Activated CD4-positive, alpha-beta T cell treated with anti-CD3 and anti-CD28 coated beads, Interleukin-2, amount 10 ng/mL, durations not matched to agents 7 days and 5 days (primary cell): ENCODE measurements at places on chromosomes 4 and X.
A peak's percentile ranks its signal among the peaks of the same experiment; 100 is the strongest.

GRCh38 chr4:48033825-48034413 is 17.3 kb downstream of the NIPAL1 start:
- peak; percentile 67 for DNase-seq

GRCh38 chr4:73704314-73705055 is 35.9 kb upstream of the CXCL8 start:
- no peak for DNase-seq

GRCh38 chr4:30839583-30840520 is 119.7 kb downstream of the PCDH7 start:
- no peak for DNase-seq

DNA sequence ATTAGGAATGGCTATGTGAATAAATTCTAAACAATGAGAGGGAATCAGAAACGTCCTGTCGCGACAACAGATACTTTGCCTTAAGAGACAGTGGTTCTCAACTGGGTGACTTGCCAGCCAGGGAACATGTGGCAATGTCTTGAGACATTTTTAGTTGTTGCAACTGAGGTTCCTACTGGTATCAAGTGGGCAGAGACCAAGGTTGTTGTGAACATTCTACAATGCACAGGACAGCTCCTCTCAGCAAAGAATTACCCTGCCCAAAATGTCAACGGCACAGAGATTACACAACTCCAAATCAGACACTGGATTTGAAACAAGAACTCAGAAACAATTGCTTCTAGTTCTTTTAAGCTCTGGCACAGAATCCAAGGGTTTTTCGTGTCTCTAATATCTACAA is 128.6 kb downstream of the ARHGAP6 start:
- DNase-seq = no peak

- DNase-seq = no peak
Measured at GRCh38 chr4:37995981-37996775, 36.0 kb downstream of the PTTG2 start.

- DNase-seq = no peak
Measured at GRCh38 chrX:13028871-13029636, 15.4 kb downstream of the FAM9C start.

GRCh38 chr4:102817613-102818268 is 9.6 kb downstream of the UBE2D3 start:
- DNase-seq = no peak

DNA sequence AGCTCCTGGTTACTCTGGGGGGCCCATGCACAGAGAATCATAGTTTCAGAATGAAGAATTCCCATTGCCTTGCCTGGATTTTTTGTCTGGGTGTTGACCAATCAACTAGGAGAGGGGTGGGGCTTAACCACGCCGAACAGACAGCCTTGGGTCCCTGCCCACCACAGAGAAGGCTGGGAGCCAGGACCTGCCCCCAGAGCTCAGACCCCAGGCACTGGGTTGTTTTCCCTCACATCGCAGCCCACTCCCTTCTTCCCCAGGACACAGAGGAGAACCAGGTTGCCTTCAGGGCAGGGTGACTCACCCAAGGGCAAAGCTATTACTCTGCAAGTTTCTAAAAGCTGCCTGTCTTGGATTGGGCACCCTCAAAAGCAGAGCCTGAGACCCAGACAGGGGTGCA is 23.3 kb upstream of the CRMP1 start:
- no peak for DNase-seq

DNA sequence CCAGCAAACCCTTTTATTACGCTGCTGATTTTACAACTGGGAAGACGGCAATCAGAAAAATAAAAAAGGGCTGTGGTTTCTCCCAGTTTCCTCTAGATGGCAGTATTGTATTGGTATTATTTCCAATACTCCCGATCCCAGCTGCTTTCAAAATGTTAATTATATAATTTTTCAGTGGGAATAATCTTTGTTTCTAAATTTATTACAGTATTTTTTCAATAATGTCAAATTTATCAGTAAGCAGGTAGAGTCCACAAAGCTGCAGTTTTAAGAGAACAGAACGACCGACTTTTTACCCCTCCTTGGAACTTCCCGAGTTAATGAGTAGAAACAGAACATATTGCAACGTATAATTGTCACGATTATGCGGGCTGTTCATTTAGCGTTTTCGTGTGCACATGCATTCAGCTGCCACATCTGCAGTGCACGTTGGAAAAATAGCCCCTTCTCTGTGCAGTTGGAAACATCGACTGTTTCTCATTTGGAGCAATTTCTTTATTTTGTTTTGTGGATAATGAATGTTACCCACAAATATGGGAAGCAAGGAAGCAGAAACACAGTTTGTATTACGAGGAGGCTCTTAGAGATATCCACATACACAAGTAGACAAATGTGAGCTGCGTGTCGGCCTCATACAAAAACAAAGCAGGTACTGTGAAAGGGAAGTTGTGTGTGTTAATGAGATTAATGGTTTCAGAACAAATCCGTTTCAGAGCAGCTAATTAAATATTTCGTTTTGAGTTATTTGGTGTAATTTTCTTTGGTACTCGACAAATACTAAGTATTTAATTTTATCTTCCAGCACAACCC is 188.0 kb downstream of the STIM2 start:
- DNase-seq = no peak

DNA sequence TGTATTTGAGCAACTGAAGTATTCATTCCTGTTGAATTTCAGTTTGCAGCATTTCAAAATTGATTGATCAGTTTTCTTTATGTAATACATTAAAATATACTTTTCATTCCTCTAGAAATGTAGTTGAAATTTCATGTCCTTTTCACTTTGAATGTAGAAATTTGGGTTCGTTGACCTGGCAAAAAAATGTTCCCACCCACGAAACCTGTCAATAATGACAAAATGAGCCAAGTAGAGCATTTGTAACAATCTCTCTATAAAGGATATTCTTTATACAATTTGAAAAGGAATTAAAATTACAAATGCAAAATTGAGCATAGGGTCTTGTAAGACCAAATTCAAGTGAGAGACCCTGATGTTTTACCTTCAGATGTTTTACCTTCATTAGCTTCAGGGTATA is 283.9 kb downstream of the ANKRD50 start:
- DNase-seq = no peak

GRCh38 chrX:10079231-10079630 is 77.5 kb upstream of the CLCN4 start:
- no peak for DNase-seq

DNA sequence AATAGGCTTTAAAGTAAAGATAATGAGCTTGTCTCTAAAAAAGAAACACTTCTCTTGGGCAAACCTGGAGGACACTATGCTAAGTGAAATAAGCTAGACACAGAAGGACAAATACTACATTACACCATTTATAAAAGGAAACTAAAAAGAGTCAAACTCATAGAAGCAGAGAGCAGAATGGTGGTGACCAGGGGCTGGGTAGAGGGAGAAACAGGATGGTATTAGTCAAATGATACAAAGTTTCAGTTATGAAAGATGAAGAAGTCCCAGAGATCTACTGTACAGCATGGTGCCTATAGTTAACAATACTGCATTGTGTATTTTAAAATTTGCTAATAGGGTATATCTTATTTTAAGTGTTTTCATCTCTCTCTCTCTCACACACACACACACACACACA is 28.5 kb downstream of the ACSL4 start:
- DNase-seq = no peak

DNA sequence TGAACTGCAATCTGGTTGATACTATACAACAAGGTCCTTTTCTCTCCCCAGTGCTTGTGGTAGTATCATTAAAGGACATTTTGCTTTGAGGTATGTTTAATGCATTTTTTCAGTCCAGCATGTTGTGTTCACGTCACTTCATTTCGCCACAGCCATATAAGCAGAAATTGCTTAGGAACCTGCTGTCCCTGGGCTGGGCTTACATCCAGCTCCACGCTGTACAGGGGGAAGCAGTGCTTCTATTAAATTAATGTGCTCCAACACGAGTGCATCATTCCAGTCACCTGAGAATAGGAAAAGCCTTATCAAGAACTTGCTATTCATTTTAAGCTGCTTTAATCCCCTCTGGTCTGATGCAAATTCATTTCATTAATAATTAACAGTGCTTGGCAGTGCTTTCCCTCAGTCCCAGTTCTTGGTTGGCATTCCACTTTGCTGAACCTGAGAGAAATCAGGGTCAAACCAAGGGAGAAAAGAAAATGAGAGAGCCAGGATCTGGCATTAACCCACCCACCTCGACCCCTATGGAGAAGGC is 47.4 kb upstream of the PTCHD1 start:
- no peak for DNase-seq

DNA sequence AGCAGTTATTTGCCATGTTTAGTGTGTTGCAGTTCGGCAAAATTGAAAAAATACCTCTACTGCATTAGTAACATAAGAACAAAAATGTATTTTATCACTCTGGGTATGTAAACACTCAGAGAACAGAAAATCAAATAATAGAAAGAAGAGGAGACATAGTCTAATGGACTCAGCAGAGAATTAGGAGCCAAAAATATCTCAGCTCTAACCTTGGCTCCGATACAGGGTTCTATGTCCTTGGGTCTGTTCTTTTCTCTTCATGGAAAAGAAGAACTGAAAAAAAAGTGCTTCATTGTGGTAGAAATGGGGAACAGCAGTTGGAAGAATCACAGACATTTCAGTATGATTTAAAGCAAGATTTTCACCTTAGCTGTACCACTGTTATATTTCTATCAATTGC is 240.5 kb upstream of the CXXC4 start:
- DNase-seq = no peak

DNA sequence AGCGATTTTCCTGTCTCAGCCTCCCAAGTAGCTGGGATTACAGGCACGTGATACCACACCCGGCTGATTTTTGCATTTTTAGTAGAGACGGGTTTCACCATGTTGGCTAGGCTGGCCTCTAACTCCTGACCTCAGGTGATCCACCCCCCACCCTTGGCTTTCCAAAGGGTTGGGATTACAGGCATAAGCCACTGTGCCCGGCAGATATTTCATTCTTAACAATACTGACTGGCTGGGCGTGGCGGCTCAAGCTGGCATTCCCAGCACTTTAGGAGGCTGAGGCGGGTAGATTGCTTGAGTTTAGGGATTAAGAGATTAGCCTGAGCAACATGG is 1.3 kb downstream of the PQBP1 start:
- no peak for DNase-seq

DNA sequence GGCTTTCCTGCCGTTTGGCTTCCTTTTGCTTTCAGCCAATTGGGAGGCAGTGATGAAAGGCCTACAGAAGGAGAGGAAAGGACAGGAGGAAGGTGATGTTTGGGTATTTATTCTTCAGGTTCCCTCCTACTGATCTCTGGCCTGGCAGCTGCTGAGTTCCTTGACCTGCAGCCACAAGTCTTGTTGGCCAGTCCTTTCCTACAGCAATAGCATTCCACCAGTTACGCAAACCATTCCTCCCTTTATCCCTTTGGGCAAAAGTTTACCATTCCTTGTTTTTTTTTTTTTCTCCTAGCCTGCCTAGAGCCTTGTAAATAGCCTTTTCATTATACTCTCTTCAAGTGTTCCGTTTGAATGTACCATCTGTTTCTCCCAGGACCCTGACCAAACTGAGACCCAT is 198.1 kb upstream of the FTHL17 start:
- DNase-seq = no peak

DNA sequence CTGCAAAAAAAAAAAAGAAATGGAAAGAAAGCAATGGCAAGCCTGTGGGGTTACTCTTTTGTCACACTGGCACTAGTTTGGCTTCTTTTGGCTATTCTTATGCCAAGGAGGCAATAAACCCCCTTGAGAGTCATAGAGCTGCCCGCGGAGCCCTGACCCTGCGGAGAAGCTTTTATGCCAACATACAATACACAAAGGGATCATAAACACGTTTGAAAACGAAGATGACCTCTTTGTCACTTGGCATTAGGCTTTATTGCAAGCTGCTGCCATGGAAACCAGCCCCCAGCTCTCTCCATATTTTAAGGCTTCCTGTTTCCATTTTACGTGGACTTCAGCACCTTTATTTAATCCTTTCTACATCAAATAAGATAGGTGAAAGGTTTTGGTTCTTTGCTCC is 7.6 kb downstream of the NEUROG2 start:
- no peak for DNase-seq

DNA sequence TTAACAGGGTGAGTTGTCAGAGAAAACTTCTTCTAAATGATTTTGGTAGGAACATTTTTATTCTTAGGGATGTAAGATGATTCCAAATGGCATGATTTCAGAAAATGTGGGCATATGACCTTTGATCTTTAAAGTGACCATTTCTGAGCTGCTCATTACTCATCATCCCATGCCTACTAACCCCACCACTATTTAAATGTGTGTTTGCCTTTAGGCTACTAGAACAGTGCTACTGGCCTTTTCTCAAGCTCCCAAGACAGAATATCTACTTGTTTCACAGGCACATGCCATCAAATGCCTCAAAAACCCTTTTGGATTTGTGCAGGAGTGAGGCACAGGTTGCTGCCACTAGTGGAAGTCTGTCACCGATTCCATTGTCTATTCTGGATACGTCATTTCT is 428.2 kb downstream of the ADAM29 start:
- DNase-seq = no peak

DNA sequence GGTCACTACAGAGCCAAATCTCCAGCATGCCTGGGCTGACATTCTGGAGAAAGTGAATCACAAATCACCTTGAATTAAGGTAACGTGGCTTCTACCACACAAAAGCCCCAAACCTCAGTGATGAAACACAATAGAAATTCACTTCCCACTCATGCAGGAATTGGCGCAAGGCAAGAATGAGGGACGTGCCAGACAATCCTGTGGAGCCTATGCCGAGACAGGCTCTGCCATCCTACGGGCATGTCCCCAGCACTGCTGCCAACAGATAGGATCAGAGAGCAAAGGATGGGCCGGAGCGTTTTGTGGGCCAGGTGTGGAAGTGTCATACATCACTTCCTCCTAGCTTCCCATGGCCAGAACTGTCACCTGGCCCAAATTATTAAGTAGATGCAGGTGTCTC is 118.0 kb downstream of the IRF2 start:
- no peak for DNase-seq

- no peak for DNase-seq
Measured at GRCh38 chr4:189600718-189601435, 339.8 kb upstream of the FRG1 start.

- peak; percentile 70 for DNase-seq
Measured at GRCh38 chrX:70755850-70756249, 152.7 kb downstream of the TEX11 start.

- no peak for DNase-seq
Measured at GRCh38 chr4:76954489-76954888, 4.9 kb downstream of the SEPTIN11 start.
